ENCODE measurements at places on chromosomes 16 and 17.
A peak's percentile ranks its signal among the peaks of the same experiment; 100 is the strongest.

DNA sequence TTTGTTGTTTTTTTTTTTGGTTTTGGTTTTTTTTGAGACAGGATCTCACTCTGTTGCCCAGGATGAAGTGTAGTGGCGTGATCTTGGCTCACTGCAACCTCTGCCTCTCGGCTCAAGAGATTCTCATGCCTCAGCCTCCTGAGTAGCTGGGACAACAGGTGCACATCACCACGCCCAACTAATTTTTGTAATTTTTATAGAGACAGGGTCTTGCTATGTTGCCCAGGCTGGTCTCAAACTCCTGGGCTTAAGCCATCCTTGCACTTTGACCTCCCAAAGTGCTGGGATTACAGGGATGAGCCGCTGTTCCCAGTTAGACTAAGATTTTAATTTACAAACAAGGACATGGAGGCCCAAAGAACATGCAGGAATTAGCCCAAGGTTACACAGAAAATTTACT lies 91.8 kb upstream of the NOL11 start:
- DNase-seq: no peak

DNA sequence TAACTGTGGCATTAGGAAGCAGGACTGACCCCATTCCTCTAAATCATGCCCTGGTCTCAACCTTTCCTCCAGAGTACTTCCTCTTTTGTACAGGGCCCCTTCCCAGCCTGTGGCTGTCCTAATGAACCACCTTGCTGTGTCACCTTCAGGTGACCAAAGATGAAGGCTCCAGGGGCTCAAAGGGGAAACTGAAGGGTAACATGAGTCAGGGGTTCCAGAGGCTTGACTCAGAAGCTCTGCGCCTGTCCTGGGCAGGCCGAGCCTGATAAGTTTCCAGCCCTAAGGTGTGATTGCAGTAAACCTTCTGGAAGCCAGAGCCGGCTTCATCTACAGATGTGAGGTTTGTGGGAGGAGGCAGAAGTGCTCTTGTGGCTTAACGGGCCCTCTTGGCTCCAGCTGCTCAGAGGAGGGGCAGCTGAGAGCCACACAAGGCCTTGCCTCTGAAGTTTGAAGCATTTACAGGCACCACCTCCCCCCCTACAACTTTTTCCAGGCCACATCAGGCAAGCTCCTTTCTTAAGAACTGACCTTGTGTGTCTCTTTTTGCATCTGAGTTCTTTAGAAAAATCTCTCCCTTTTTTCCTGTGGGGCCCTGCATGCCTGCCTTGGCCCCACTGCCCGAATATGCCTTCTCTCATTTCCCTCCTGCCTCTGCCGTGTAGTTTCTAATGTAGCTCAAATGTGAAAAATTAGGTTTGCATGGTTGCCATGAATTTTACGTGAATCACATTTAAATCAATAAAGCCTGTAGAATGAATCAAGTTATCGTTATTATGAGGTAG lies 149.9 kb downstream of the CLEC16A start:
- DNase-seq: peak; percentile 66

DNA sequence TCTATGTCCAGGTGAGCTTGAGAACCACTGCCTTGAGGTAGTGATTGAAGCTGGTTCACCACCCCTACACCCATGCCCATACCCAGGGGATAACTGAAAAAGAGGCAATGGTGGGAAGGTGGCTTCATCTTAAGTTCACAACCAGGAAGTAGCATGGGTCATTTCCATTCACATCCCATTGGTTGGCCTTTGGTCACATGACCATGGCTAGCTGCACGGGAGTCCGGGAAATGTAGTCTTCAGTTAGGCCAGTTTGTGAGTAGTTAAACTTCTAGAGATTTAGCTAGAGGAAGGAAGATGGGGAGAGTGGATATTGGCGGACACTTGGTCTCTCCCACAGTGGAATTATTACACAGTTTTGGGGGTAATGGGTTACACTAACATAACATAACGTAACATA lies 92.9 kb downstream of the RGS9 start:
- DNase-seq: no peak

- no peak for DNase-seq
Measured at GRCh38 chr16:67299269-67299668, 19.9 kb downstream of the PLEKHG4 start.

GRCh38 chr16:546909-547770 lies 13.1 kb upstream of the PRR35 start:
- no peak for DNase-seq

GRCh38 chr17:76056882-76057281 lies 15.4 kb downstream of the SRP68 start:
- DNase-seq: no peak

DNA sequence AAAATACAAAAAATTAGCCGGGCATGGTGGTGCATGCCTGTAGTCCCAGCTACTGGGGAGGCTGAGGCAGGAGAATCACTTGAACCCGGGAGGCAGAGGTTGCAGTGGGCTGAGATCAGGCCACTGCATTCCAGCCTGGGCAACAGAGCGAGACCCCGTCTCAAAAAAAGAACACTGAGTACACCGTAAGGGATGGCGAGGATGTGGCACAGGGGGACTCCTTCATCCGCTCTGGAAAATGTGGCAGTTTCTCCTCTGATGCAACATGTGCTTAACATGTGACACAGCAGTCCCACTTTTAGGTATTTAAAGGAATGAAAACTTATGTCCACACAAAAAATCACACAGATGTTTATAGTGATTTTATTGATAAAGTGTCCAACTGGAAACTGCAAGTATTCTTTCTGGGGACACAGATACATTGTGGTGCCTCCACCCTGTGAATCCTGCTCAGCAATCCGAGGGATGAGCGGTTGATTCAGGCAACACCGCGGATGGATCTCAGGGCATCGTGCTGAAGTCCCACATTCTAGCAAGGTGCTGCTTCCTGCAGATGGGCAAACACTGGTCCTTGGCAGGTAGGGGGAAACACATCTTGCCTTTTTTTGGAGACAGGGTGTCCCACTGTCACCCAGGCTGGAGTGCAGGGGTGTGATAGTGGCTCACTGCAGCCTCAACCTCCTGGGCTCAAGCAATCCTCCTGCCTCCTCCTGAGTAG lies 3.5 kb upstream of the C16orf95 start:
- DNase-seq: no peak

- no peak for DNase-seq
Measured at GRCh38 chr16:57786632-57787518, 15.4 kb downstream of the KIFC3 start.

GRCh38 chr16:526181-527014 lies 1.1 kb upstream of the CAPN15 start:
- DNase-seq: no peak

- no peak for DNase-seq
Measured at GRCh38 chr17:76700617-76701470, 9.9 kb downstream of the MXRA7 start.

DNA sequence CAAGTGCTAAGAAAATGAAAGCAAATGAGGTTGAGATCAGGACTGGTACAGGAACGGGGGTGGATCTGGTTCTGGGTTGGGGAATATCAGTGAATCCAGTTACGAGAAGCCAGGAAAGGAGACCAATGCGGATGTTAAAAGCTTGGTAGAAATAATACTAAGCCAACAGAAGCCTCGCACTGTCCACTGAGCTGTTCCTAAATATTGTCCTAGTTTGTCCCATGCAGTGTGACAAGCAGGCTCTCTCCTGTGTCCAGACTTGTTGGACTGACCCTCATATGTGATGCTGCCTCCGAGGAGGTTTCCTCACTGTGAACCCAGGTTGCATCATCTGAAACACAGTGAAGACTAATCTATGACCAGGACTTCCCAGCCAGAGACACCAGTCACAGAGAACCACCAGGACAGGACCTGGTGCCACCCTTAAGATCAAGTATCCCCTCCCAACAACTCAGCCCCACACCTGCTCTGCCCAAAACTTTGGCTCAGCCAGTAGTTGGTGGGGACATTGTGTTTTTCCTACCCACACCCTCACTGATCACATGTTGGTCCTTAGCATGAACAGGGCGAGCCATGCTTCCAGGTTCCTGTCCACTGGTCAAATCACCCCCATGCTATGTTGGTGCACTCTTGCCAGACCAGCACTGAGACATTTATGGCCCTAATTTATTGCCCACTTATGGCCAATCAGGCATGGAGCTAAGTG lies 32.7 kb upstream of the SCNN1B start:
- no peak for DNase-seq

- DNase-seq: no peak
Measured at GRCh38 chr17:71934520-71934919, 186.3 kb upstream of the SOX9 start.

- DNase-seq: no peak
Measured at GRCh38 chr16:70437582-70438557, 1.0 kb downstream of the ST3GAL2 start.

- no peak for DNase-seq
Measured at GRCh38 chr16:1188432-1189189, 35.7 kb downstream of the CACNA1H start.

DNA sequence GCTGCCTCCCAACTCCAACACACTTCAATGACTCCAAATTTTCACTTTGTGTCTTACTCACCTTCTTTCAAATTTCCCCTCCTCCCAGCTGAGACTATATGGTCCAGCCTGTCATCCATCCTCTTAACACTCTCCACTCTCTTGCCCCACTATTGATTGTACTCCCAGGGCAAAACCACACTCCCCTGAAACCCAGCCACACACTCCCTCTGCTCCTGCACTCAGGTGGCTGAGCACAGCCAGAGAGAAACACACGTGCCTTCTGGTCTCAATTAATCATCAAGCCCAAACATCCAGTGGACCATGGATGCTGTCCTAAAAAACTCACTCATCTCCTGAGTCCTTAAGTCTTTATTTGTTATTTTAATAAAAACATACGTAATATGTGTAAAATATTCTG lies 1026.4 kb downstream of the KCNJ18 start:
- no peak for DNase-seq

DNA sequence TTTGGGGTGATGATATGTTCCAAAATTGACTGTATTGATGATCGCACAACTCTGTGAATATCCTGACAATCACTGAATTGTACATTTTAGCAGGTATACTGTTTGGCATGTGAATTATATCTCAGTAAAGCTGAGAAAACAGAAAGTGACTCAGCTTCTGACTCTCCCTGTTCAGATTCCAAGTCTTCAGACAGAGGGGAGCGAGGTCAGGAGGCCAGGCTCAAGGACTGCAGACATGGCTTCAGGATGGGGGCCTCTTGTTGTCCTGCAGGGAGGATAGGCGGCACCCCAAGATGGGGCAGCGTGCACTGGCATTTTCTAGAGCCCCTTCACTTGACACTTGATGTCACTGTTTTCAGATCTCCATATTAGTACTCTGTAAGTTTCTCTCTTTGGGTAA lies 45.6 kb downstream of the KNOP1 start:
- no peak for DNase-seq

GRCh38 chr16:24540602-24541210 lies 1.3 kb downstream of the RBBP6 start:
- DNase-seq: no peak

DNA sequence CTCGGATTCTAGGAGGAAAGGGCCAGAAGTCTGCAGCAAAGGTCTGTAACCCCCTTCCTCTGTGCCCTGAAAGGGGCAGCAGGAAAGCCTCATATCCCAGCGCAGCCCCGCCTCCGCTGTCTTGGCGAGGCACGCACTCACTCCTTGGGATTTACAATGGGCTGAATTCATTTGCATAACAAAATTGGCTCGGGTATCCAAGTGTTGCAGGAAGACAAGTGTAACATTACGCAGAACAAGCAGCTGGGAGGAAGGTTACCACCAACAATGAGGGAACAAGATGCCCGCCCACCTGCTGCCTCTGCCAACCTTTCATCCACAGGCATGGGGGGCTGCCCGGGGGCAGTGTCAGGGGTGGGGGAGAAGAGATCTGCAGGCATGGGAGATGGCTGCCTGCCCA lies 130.4 kb downstream of the MRM1 start:
- no peak for DNase-seq

- DNase-seq: no peak
Measured at GRCh38 chr17:32933881-32934280, 5.9 kb downstream of the TMEM98 start.

DNA sequence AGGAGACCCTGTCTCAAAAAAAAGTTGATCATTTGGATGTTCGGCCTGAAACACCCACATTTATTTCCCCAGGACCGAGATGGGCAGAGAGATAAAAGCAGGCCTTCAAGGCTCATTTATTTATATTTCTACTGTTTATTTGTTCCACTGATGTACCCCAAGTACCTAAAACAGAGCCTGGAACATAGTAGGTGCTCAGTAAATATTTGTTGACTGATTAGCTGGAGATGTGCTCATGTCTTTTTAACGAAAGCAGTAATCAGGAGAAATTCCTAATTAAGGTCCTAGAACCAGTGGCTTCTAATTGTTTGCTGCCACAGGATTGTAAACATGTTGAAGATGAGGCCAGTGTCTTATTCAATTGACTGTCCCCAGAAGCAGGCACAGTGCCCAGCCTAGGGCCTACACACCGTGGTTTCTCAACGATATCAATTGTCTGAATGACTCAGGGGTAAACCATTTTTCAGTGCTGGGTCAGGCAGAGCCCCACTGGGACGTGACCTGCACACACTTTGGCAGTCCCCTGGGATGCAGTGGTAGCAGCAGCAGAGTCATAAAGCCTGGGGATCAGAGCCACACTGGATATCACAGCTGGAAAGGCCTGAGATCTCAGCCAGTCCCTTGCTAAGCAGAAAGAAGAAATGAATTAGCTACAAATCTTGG lies 34.8 kb downstream of the SOST start:
- DNase-seq: no peak

DNA sequence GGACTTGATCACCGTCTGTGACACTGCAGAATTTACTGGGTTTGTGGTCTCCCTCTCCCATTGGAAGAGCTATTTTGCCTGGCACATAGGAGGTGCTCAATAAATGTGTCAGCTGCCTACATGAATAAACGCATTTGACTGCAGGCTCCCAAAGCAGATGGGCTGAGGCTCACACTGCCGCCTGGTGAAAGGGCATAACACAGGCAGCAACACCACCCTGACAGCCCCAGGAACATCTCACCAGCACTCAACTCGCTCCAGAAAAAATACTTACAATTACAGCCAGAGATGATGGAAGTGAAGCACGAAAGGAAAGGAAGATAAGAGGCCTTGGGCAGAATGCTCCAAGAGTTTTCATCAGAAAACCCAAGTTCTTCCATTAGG lies 73.9 kb downstream of the RPH3AL start:
- DNase-seq: no peak

- DNase-seq: peak; percentile 38
Measured at GRCh38 chr16:22638393-22639206, 127.9 kb downstream of the NPIPB5 start.
